ENCODE measurements at places on chromosomes 3 and 15. TPM values are rescaled to one million over a fixed set of nuclear protein-coding genes. Genes with fewer than 3 reads are reported as not detected.

DNA sequence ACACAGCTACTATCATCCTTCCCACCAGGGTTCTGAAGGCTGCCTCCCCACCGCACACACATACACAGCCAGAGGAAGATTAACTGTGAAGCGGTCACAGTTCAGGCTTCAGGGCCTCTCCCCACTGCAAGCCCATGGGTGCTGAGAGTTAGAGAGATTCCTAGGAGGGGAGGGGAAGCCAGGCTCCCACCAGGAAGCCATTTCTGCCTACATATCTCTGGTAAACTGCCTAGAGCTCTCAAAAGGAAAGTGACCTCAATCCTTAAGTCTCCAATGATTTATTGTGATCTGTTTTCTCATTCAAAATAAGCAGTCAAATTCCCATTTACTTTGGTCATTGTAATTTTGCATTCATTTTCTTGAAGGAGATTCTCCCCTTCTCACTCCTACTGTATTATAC, 141.0 kb upstream of the BNIP2 start:
- no peak for DNase-seq

- no peak for DNase-seq
Measured at GRCh38 chr15:95329362-95329761, 1001.1 kb upstream of the NR2F2 start.

DNA sequence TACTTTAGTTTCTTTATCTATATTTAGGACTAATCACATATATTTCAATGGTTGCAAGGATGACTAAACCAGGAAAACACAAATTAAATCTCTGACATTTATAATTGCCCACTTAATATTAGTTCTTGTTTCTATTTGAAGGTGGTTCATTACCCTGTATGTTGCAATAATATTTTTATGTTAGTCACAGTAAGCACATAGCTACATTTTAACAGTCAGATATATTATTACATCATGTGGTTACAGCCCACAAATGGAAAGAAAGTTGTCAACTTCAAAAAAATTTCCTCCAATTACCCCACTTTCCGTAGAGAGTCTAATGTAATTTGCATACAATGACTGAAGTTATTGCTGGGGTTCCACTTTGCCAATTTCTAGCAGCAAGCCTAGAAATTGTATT, 114.6 kb downstream of the TUSC7 start:
- no peak for DNase-seq

- DNase-seq = peak; percentile 66
Measured at GRCh38 chr3:152266221-152266995, 2.3 kb upstream of the MBNL1 start.

- DNase-seq = no peak
Measured at GRCh38 chr3:108970561-108970960, 16.9 kb upstream of the GUCA1C start.

- DNase-seq = no peak
Measured at GRCh38 chr3:111047812-111048435, 23.7 kb upstream of the NECTIN3 start.

Gene MOBP
- polyA plus RNA-seq = 0.05 TPM

DNA sequence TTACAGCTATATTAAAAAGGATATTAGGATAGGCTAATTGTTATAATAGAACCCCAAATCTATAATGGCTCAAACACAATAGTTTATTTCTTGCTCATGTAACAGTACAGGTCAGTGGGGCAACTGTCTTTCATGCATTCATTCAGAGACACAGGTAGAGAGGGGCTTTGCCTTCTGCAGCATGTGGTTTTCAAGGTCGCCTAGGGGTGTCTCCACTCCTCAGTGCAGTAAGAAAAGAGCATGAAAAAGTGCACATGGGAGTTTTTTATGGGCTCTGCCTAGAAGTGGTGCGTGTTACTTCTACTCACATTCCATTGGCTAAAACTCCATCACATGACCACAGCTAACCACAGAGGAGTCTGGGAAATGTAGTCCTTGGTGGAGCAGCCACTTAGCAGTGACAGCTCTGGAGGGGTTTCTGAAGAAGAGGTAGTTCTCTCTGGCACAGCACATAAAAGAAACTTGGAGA, 1.8 kb downstream of the ZBTB38 start:
- peak; percentile 80 for DNase-seq

Gene POPDC2
- 23.8 TPM for polyA plus RNA-seq

- DNase-seq = no peak
Measured at GRCh38 chr3:120147072-120147871, 53.0 kb upstream of the GSK3B start.

DNA sequence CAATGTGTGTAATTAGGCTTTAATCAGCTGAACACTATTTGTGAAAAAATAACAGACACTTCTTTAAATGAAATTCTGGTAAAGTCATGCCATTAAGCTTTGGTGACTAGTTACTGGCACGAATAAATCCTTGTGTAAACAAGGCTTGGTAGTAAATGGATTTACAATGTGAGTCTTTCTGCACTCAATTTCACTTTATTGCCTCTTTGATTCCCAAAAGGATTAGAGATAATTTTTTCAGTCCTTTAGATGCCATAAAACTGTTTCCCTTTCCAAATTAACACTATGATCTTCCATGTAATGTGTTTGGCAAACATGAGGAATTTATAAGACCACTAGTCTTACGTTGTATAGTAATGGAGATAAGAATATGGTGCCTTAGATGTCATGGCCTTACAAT, 339.5 kb upstream of the DNAJC19 start:
- no peak for DNase-seq

DNA sequence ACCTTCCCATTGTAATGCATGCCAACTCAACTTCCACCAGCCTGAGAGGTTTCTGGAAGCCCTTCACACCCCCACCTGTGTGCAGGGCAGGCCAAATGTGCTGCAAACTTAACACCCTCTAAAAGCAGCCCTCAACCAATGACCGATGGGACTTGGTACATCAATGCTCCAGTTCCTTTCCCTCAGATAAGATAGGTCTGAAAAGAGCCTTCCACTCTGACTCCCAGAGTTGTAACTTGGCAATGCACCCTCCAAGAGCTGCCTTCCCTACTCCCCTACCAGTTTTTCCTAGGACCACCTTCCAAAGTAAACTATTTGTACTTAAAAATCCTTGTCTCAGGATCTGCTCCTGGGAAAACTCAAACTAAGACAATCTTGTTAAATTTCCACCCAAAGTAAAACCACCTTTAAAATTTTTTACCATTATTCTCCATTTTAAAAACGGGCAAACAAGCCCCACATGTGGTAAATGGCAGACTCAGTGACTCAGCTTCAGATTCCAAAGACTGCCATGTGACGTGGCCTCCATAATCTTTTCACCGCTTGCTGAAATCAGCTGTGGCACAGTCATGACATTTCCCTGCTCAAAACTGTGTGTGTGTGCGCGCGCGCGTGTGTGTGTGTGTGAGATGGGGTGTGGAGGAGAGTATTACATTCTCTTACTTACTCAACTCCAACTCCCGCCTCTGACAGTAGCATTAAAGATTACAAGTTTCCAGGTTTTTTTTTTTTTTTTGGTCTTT, 17.2 kb downstream of the RASGRP1 start:
- no peak for DNase-seq

DNA sequence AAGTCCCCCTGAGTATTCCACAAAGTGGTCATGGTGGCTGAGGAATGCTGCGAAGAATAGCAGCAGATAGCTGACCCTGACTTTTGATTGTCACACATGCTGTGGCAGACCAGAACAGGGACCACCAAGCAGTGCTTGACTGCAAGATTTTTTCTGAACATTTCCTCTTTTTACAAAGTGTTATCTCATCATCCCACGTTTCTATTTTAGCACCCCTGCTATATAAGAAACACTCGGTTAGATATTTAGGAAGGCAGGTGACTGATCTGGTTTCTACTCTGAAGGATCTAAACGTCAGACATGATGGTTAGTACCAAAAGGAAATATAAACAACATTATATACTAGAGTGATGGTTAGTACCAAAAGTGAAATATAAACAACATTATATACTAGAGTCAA, 9.1 kb downstream of the SLC25A26 start:
- no peak for DNase-seq

- DNase-seq = no peak
Measured at GRCh38 chr15:100115066-100115710, 226.6 kb downstream of the ADAMTS17 start.

GRCh38 chr3:31981206-31982181, at the start of the genes OSBPL10 and ZNF860:
Gene OSBPL10, minus strand, starts transcription at chr3:31981262. Its CDS starts 83 bp downstream, at chr3:31981179.
Gene ZNF860, plus strand, starts transcription at chr3:31981750. Its CDS starts 7,330 bp downstream, at chr3:31989080.
- DNase-seq = peak; percentile 90

DNA sequence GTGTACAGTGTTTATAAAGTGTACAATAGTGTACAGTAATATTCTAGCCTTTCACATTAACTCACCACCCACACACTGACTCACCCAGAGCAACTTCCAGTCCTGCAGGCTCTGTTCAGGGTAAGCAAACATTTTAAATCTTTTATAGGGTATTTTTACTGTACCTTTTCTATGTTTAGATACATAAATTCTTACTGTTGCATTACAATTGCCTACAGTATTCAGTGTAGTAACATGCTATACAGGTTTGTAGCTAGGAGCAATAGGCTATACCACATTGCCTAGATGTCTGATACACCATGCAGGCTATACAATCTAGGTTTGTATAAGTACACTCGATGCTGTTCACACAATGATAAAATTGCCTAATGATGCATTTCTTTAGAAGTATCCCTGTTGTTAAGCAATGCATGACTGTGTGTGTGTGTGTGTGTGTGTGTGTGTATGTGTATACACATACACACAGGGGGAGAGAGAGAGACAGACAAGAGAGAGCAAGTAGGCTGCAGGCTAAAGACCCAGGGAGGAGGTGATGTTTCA, 72.5 kb upstream of the PRR23C start:
- DNase-seq = no peak

GRCh38 chr3:71421475-71421819, 162.1 kb downstream of the FOXP1 start:
- DNase-seq = no peak

DNA sequence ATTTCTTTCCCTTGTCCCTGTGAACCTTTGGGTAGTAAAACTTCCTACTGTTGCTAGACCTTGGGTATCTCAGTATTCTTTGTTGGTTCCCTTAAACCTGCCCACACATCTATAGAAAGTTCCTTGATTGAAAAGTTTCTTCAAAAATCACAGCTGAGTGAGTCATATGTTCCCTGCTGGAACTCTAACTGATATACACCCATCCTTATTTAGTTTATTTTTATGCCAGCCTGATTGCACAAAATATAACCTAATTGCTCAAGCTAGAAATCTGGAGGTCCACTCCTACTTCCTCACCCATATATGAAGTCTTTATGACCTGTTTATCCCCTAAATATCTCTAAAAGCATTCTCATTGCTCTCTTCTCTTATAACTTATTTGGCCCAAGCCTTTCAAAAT, 13.7 kb upstream of the GJD2 start:
- no peak for DNase-seq

Gene LRRIQ4
- polyA plus RNA-seq = not detected

GRCh38 chr3:143171141-143171980, 51.8 kb downstream of the CHST2 start:
- peak; percentile 48 for DNase-seq

DNA sequence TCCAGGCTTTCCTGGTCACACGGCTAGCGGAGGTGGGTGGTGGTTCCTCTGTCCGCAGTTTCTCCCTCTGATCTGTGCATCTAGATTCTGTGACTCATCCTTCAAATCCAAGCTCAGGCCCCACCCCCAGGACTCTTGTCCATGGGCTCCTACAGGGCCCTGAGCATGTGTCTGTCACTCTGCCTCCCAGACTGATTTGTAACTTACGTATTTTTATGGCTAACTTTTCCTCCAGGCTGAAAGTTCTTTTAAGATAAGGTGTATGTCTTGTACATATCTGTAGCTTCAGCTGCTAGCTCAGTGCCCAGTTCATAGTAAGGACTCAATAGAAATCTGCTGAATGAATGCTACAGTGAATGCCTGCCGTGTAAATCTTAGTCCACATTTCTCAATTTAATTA, 8.0 kb downstream of the ESYT3 start:
- DNase-seq = no peak

- DNase-seq = no peak
Measured at GRCh38 chr3:3178498-3179328, 778 bp downstream of the CRBN start.

DNA sequence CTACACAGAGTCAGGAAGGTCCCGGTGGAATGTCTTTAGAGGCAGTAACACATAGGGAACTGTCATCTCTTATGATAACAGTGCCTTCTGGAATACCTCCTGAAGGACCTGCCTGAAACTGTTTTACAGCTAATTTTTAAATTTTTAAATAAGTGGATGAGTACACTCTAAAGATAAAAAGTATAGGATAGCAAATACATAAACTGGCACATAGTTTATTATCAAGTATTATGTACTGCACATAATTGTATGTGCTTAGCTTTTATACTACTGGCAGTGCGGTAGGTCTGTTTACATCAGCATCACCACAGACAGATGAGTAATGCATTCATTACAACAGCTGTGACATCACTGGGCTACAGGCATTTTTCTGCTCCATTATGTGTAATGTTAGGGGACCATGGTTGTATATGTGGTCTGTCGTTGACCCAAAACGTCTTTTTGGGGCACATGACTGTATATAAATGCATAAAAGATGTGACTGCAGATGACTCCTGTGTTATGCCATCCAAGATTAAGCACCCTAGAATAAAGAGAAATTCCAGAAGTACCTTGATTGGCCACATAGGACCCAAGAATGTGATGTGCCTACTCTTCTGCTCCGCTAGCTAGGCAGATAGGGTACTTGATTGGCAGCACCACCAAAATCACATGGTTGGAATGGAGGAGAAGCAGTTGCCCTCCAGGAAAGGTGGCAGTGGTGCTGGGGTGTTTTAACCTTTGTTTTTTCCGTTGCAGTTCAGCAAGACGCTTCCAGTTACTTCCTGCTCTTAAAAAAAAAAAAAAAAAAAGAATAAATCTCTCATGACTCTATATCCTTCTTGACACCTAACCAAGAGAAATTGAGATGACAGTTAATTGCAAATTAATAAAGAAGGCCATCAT, 3.3 kb downstream of the VPS8 start:
- DNase-seq = no peak

Gene AGBL1
- polyA plus RNA-seq = 11.7 TPM

Gene UPK1B
- not detected for polyA plus RNA-seq

Gene TLR9
- polyA plus RNA-seq = 0.28 TPM

GRCh38 chr3:9678493-9678892, 25.1 kb upstream of the CPNE9 start:
- DNase-seq = no peak

- no peak for DNase-seq
Measured at GRCh38 chr15:90340345-90340744, 11.7 kb upstream of the ZNF774 start.

Gene COL7A1
- 9.3 TPM for polyA plus RNA-seq

DNA sequence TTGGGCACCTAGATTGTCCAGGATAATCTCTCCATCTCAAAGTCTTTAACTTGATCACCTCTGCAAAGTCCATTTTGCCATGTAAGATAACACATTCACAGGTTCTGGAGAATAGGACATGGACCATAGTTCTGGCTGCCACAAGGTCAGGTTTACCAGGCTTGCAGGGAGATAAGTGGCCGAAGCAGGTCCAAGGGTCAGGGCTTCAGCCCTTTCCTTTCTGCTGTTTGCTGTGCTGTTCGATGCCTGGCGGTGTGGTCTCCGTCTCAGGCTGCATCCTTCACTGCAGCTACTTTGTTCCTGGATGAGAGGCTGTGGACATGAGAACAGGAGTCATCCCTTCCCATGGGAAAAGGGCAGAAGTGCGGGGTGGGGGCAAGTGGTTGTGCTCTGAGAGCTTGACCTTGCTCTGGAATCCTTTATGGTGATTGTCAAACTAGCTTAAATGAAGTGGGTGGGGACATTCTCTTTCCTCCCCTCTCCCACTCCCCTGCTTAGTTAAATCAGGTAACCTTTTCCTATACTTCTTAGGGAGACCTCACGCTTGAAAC, 320.2 kb upstream of the C2CD4B start:
- DNase-seq = no peak

Gene ZNF385D
- 21.0 TPM for polyA plus RNA-seq

Gene ASB14
- 1.1 TPM for polyA plus RNA-seq

GRCh38 chr3:177516158-177517011, 319.1 kb upstream of the TBL1XR1 start:
- no peak for DNase-seq
